ENCODE measurements at places on chromosomes 1 and 21.

DNA sequence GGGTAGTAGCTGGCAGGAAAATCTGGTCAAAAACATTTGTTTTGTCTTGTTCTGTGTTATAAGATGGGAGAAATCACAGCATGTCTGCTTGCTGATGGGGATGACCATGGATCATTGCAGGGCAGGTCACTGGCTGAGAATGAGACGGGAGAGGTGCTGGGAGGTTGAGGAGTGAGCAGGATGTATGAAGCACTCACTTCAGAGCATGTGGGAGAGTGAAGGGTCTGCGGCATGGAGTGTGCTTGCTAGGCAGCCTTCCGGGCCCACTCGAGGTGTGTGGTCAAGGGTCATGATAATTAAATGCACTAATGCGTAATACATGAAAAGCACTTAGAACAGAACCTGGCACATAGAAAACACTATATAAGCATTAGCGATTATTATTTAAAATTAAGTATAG, 42.0 kb upstream of the SPOCD1 start:
- H3K4me1 ChIP-seq = no peaks in the 10 kb centered on the region
- no peak overlapping the region for H3K27ac ChIP-seq
- H3K36me3 ChIP-seq = no peaks in the 10 kb centered on the region
- no peak overlapping the region for H3K4me3 ChIP-seq

DNA sequence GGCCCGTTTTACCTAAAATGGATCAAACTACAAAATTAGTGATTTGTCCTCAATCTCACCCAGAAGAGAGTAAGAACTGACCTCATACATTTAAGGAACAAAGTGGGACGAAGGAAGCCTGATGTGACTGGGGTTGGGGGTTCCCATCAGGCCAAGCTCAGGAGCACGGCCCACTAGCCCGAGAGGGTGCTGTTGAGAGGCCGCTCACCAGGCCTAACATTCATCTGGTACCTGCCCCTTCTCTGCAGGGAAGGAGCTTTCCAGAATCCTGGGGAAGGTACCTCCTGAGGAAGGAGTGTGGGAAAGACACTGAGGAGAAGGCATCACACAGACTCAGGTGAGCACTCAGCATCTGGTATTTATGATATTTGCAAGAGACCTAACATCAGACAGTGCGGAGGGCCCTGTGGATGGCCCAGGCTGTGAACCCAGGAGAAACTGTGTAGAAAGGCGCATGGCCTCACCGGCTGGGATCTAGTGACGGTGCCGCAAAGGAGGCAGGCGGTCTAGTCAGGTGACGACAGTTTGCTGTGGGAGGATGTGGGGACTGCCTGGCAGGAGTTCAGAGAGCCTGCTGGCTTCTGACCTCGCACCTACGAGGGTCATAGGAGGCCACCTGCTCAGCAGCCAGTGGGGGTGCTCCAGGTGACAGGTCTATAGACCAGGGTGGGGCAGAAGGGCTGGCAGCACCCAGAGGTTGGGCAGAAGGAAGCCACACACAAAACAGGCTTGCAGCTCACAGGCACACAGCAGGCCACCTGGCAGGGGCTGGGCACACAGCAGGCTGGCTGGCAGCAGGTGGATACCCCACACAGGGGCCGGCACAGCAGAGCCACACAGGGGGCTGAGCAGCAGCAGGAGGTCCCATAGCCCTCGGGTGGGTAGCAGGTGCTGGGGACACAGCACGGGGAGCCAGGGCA, 543 bp downstream of the KRTAP12-4 start:
- H3K4me3 ChIP-seq = no peak overlapping the region
- no peaks in the 10 kb centered on the region for H3K27me3 ChIP-seq
- H3K36me3 ChIP-seq = no peaks in the 10 kb centered on the region
- DNase-seq = peak; percentile 85

DNA sequence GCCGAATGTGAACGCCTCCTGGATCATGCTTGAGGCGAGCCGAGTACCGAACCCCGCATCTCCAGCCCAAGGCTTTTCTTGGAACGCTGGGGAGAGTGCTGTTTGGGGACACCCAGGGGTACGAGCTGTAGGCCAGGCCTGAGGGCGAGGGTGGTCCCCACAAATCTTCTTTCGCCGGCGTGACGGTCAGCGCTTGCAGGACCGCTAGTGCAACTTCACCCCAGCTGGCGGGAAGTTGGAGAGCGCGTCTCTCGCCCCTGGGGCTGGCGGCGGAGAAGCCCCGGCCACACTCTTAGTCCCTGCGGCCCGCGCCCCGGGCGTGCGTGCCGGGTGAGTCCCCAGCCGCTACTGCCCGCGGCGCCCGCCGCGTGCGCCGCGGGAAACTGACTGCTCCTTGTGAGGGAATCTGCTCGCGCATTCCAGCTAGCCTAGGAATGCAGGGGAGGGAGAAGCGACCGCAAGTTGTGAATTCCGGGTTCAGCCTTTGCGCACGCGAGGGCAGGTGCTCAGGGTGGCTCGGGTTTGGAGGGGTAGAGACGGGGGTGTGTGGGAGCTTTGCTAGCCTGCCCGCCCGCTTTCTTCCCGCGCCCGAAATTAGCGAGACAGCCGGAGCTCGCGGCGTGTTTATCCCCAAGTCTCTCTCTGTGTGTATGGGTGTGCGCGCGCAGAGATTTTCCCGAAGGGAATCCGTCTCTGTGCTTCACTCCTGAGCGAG, 884 bp downstream of the LHX4 start:
- peaks cover 59% of the 10 kb centered on the region for H3K27me3 ChIP-seq
- H3K4me1 ChIP-seq = peaks cover 24% of the 10 kb centered on the region
- no peak for DNase-seq
- no peaks in the 10 kb centered on the region for H3K36me3 ChIP-seq
- peak overlapping the region; percentile 62 for H3K4me3 ChIP-seq

GRCh38 chr1:30867537-30867936, 41.0 kb downstream of the SDC3 start:
- H3K27me3 ChIP-seq = no peaks in the 10 kb centered on the region
- H3K27ac ChIP-seq = no peak overlapping the region
- H3K4me3 ChIP-seq = no peak overlapping the region
- H3K4me1 ChIP-seq = peaks cover 5% of the 10 kb centered on the region
- no peaks in the 10 kb centered on the region for H3K36me3 ChIP-seq
- no peak for DNase-seq

DNA sequence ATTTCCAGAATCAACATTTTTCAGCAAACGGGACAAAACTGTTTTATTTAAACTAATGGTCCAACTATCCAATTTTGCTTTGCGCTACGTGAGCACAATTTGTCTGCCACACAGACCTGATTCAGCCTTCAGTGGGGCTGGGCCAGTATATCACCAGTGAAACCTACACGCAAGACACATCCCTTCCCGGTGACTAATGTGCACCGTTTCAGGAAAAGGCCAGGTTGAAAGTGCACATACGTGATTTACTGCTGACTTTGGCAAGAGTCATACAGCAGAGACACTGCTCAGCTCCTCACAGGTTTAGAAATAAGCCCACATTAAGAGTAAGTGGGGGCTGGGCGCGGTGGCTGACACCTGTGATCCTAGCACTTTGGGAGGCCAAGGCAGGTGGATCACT, 5.1 kb upstream of the TMEM51 start:
- H3K27ac ChIP-seq = no peak overlapping the region
- H3K27me3 ChIP-seq = peaks cover 20% of the 10 kb centered on the region
- H3K36me3 ChIP-seq = no peaks in the 10 kb centered on the region
- no peak for DNase-seq

- H3K4me1 ChIP-seq = no peaks in the 10 kb centered on the region
- H3K27ac ChIP-seq = no peak overlapping the region
- H3K36me3 ChIP-seq = no peaks in the 10 kb centered on the region
- H3K27me3 ChIP-seq = no peaks in the 10 kb centered on the region
- no peak for DNase-seq
- H3K4me3 ChIP-seq = no peak overlapping the region
These were observed 76.1 kb downstream of the OLFM3 start for GRCh38 chr1:101920577-101920976.

- no peaks in the 10 kb centered on the region for H3K27me3 ChIP-seq
- H3K4me3 ChIP-seq = no peak overlapping the region
- DNase-seq = no peak
- H3K36me3 ChIP-seq = no peaks in the 10 kb centered on the region
- H3K4me1 ChIP-seq = peaks cover 74% of the 10 kb centered on the region
- H3K27ac ChIP-seq = no peak overlapping the region
These were observed 23.4 kb downstream of the MAPKAPK2 start for GRCh38 chr1:206708058-206708457.

DNA sequence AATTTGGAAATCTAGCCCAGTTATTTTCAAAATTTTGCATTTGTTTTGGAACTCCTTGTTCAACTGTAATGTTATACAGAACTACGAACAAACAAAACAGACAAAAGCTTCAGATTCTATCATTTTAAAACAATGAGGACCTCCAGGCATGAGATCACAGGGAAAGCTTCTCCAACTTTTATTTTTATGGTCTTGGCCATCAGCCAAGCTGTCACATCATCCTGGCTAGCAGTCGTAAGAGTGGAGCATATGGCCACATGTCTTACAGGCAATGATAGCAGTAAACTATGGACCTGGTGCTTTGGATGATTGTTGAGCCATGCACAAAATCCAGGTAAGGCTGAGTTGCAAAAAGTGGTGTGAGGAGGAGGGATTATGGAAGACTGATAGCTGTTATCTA, 299.6 kb downstream of the LMX1A start:
- no peaks in the 10 kb centered on the region for H3K4me1 ChIP-seq
- H3K4me3 ChIP-seq = no peak overlapping the region
- H3K36me3 ChIP-seq = no peaks in the 10 kb centered on the region
- DNase-seq = no peak

- no peak overlapping the region for H3K27ac ChIP-seq
- H3K27me3 ChIP-seq = no peaks in the 10 kb centered on the region
- peaks cover 29% of the 10 kb centered on the region for H3K4me1 ChIP-seq
- DNase-seq = no peak
- H3K36me3 ChIP-seq = peaks cover 5% of the 10 kb centered on the region
- H3K4me3 ChIP-seq = peak overlapping the region; percentile 53
These were observed 3.0 kb downstream of the BEST4 start for GRCh38 chr1:44785029-44785380.

DNA sequence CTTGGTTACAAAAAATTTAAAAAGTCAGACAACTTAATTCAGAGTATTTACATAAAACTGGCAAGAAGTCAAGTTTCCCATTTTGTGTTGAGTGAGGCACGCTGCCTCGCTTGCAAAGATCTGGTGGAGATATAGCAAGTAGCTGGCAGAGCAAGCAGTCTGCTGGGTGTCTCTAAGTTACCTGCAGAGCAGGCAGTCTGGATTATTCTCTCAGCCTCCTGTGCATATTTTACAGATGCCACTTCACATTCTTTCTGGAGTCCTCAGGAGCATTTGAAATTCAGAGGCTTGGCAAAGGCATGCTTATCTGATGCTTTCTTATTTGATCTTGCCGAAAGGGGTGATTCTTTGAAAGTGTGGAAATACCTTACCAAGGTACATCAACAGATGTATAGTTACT, 640.4 kb upstream of the ADGRL4 start:
- no peaks in the 10 kb centered on the region for H3K36me3 ChIP-seq
- no peak overlapping the region for H3K27ac ChIP-seq
- DNase-seq = no peak
- no peak overlapping the region for H3K4me3 ChIP-seq
- no peaks in the 10 kb centered on the region for H3K4me1 ChIP-seq
- no peaks in the 10 kb centered on the region for H3K27me3 ChIP-seq

- DNase-seq = peak; percentile 31
- H3K4me3 ChIP-seq = no peak overlapping the region
- no peaks in the 10 kb centered on the region for H3K27me3 ChIP-seq
- no peaks in the 10 kb centered on the region for H3K36me3 ChIP-seq
- no peak overlapping the region for H3K27ac ChIP-seq
These were observed 9.2 kb upstream of the CBR3 start for GRCh38 chr21:36125512-36126207.

- no peak for DNase-seq
- H3K27me3 ChIP-seq = peaks cover 8% of the 10 kb centered on the region
- H3K4me3 ChIP-seq = no peak overlapping the region
- no peaks in the 10 kb centered on the region for H3K36me3 ChIP-seq
- peaks cover 9% of the 10 kb centered on the region for H3K4me1 ChIP-seq
- H3K27ac ChIP-seq = no peak overlapping the region
These were observed 11.3 kb upstream of the SLC6A17 start for GRCh38 chr1:110138956-110139355.

- H3K36me3 ChIP-seq = no peaks in the 10 kb centered on the region
- H3K27me3 ChIP-seq = no peaks in the 10 kb centered on the region
These were observed 41.1 kb downstream of the SLC35F3 start for GRCh38 chr1:233945573-233945972.

DNA sequence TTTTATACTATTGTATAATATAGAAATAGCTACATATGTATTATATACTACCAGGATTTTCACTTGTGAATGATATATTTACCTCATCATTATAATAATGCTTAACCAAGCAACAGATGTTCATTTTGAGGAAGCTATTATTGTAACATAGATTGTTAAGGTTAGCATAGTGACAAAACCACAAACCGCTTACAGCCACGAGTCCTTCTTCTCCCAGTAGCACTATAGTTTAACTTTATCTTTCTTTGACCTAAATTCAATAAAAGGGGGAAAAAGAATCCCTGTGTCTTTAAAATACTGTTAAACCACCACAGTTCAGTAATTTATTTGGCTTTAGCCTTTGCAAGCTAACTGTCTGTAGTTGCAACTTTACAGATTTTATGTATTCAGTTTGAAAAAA, 1039.4 kb upstream of the B3GALT2 start:
- H3K4me3 ChIP-seq = peak overlapping the region; percentile 14
- H3K4me1 ChIP-seq = peaks cover 6% of the 10 kb centered on the region
- H3K36me3 ChIP-seq = no peaks in the 10 kb centered on the region
- no peaks in the 10 kb centered on the region for H3K27me3 ChIP-seq
- H3K27ac ChIP-seq = no peak overlapping the region
- DNase-seq = no peak

DNA sequence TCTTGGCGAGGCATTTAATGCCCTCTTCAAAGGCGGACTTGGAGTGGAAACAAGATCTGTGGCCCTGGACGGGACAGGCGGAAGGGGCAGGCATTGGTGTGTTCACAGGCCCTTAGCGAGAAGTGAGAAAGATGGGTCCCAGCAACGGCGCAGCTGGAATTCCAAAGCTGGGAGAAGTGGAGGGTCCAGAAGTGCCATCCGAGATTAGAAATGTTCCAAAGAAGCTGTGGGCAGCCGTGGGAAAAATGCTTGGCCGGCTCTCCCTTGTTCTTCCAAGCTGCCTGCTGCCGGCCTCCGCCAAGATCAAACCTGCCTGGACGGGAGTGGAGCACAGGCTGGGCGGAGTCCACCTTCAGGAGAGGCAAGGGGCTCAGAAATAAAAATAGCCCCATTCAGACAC, 69.4 kb upstream of the ACTRT2 start:
- no peak for DNase-seq
- no peak overlapping the region for H3K4me3 ChIP-seq
- H3K27ac ChIP-seq = no peak overlapping the region
- no peaks in the 10 kb centered on the region for H3K27me3 ChIP-seq
- H3K4me1 ChIP-seq = no peaks in the 10 kb centered on the region
- no peaks in the 10 kb centered on the region for H3K36me3 ChIP-seq

DNA sequence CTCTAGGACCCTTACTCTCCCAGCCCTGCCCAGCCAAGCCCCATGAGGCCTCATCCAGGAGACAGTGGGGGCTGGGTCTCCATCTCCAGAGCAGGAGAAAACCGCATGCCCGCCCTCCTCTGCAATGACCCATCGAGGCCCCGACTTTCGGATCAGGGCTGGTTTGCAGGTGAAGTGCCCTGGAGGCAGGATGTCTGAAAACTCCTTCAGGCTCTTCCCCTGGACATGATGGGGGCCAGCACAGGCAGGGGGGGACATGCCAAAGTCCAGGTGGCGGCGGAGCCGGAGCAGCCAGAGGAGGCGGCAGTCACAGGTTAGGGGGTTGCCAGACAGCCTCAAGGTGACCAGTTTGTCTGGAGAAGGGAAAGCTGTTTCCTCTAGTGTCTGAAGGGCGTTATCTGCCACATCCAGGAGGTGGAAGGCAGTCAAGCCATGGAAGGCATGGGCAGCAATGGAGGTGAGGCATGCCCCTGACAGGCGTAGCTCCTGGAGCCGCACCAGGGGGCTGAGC, 3.9 kb downstream of the LINGO4 start:
- no peak overlapping the region for H3K4me3 ChIP-seq
- no peaks in the 10 kb centered on the region for H3K4me1 ChIP-seq
- H3K27ac ChIP-seq = no peak overlapping the region
- no peak for DNase-seq
